ENCODE measurements at places on chromosomes 6 and 20.

DNA sequence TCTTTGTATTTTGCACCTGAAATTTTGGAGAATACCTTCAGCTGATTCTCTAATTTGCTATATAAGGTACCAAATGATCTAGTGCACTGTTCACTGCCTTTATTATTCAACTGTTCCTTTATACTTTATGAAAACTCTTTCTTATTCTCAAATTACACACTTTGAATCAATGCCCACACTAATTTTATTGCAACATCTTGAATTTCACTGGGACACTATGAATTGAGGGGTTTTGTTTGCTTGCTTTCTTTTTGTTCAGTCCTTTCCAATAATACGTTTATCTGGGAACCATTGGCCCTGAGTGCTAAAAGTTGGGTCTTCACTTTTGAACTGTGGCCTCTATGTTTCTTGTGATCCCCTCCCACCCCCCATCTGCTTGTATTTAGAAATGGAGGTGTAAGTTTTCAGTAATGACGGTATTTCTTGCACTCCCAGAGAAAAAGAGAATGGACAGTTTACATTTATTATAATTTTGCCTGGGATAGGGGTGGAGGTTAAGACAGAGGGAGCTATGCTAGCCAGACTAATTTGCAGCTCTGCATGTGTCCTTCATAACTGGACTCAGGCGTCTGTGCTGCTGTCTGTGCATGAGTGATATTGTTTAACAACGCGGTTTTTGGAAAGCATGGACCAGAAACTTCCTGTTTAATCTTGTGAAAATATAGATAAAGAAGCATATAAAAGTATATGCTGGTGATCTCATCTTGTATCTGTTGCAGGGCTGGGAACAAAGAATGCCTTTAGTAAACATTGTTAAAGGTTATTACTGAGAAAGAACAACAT is 98.1 kb downstream of the DNAH8 start:
- no peak for DNase-seq

GRCh38 chr6:134995536-134995935 is 45.6 kb upstream of the ALDH8A1 start:
- DNase-seq: no peak

DNA sequence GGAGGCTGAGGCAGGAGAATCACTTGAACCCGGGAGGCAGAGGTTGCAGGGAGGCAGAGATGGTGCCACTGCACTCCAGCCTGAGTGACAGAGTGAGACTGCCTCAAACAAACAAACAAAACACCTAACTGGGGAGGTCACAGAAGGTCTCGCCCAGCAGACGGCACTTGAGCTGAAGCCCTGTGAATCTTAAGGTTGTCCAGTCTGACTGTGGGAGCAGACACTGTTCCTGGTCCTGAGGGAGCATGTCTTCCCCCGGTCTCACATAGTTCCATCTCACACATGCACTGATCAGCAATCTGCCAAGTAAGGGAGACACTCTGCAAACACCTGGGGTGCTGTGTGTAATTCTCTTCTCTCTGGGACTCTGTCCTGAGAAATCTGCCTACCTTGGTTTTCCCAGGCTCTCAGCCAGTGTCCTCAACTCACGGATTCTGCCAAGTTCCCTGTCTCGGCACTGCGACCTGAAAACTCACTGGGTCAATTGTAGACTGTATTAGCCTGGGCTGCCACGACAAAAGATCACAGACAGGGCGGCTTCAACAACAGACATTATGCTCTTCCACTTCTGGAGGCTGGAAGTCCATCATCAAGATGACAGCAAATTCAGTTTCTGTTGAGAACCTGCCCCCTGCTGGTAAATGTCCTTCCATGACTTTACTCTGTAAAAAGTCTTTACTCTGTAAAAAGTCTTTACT is 94.3 kb downstream of the JPH2 start:
- peak; percentile 65 for DNase-seq

DNA sequence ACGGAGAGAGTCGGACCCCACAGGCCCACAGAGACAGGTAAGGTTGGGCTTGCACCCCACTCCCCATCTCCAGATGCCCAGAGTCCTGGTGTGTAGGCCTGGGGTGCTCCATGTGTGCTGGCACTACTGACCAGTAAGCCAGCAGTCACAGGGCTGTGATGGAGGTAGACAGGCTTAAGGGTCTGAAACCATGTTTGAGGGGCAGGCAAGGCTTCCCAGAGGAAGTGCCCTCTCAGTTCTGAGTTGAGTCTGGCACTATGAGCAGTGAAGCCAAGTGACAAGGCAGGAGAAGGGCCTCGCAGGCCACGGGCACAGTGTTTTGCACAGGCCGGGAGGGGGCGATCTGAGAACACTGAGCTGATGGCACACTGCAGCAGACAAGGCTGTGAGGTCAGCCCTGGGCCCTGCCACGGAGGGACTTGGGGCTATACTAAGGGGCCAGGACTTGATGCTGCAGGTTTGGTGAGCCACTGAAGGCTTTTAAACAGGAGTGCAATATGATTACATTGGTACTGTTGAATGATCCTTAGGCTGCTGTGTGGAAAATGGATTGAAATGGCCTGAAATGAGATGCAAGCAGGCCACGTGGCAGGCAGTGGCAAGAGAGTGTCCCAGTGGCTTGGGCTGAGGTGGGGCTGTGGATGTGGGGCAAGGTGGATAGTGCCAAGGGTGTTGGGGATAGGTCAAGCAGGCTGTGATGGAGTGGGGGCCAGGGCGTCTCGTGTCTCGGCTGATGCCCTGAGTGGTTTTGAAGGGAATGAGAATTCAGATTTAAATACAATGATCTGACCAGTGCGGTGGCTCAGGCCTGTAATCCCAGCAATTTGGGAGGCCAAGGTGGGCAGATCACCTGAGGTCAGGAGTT is 20.3 kb downstream of the TTBK1 start:
- DNase-seq: peak; percentile 81

GRCh38 chr6:47376930-47377329 is 67.2 kb upstream of the TNFRSF21 start:
- no peak for DNase-seq

- no peak for DNase-seq
Measured at GRCh38 chr20:62668441-62669027, 26.2 kb downstream of the SLCO4A1 start.

GRCh38 chr6:33744001-33744848 is 2.5 kb downstream of the IP6K3 start:
- peak; percentile 71 for DNase-seq

DNA sequence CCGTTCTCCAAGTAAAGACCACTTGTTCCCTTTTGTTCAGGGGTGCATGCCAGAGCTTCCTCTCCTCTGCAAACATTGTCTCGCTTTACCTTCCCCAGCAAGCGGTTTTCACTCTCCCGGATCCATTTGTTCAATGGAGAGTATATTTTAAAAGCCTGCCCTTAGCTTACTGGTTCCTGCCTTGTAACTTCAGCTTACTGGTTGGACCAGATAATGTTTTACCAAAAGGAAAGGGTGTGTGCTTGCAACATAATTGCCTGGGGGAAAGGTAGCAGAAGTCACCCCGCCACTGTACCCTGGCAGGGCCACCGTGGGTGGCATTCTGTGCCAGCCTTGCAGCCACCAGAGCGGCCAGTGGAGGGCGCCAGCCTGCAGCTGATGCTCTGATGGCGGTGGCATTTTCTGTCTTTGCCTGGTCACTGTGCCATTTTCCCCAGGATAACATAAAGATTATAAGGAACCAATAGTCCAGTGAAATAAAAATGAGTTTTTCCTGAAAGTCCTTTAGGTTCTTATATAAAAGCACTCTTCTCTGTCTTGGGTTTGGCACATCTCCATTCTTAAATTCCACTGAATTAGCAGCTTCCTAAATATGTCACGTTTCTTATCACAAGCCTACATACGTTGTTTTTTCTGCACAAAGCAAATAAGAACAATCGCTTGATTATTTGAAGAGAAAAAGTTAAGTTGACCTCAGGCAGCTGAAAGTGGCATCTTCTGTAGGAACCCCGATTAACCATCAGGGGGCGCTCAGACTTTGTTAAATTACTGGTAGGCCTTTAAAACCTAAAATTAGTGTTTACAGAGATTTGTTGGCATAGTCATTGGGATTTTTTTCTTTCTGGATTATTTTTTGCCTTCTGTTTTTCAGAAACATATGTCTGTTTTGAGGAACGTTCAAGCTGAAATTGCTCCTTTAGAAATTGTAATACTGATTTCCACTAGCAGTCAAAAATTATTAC is 67.4 kb upstream of the XRN2 start:
- DNase-seq: peak; percentile 64

GRCh38 chr6:166472636-166473035 is 89.9 kb upstream of the MPC1 start:
- DNase-seq: no peak

DNA sequence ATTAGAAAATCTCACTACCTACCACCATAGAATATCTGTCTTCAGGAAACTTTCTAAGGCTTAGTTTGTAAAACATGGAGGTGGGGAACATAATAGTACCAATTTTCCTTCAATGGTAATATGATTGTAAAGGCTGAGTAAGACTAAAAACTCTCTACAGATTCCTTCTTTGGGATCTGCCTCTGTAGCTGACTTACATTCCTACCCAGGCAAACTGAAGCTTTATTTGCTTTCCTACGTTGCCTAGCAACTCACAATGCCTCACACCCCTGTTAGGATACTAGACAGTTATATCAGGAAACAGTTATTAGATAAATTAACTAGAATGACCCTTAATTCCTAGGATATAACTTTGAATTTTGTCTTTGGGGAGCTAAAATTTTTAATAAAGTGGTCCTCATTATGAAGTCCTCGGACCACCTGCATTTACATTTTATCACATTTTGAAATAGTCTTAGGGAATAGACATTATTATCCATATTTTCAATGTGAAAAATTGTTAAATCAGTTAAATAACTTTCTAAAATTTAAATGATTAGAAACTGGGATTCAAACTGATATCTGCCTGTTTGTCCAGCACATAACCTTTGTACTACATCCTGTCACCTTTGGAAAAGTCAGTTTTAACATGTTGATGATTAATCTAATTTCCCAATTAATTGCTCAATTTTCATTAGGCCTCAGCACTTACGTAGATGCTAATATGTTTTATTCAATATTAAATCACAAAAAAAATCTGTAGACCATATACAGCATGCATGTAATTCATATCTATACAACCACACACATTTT is 591.4 kb downstream of the RNF144B start:
- no peak for DNase-seq

- DNase-seq: peak; percentile 25
Measured at GRCh38 chr20:10218536-10219451, at the start of gene SNAP25. SNAP25 (plus strand) TSS chr20:10218830; CDS start chr20:10275492, 56,662 bp downstream.

- no peak for DNase-seq
Measured at GRCh38 chr20:50583442-50584150, 73.4 kb downstream of the PTPN1 start.

GRCh38 chr20:63128956-63129355 is 87.0 kb downstream of the YTHDF1 start:
- no peak for DNase-seq

GRCh38 chr6:167788563-167788903 is 38.2 kb upstream of the AFDN start:
- DNase-seq: no peak

GRCh38 chr6:124812067-124812466 is 150.2 kb upstream of the RNF217 start:
- DNase-seq: no peak

DNA sequence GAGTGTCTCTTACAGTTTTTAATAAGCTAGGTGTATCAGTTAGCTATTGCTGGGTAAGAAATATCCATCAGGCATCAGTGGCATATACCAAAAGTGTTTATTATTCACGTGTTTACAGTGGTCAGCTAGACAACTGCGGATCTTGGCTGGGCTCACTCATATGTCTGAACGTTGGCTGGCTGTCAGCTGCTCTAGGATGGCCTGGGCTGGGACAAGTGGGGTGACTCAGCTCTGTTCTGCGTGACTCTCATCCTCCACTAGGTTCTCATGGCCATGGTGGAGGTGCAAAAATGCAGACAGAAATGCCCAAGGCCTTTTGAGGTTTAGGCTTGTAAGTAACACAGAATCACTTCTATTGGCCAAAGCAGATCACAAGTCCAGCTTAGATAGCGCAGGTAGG is 22.0 kb downstream of the ZNF341 start:
- no peak for DNase-seq

- DNase-seq: no peak
Measured at GRCh38 chr20:6339176-6339575, 216.3 kb upstream of the FERMT1 start.

- no peak for DNase-seq
Measured at GRCh38 chr6:56025795-56026194, 150.4 kb upstream of the BMP5 start.
